ENCODE measurements at places on chromosomes 6 and 20.

- H3K4me3 ChIP-seq = no peak overlapping the region
- peaks cover 47% of the 10 kb centered on the region for H3K36me3 ChIP-seq
- DNase-seq = no peak
- no peaks in the 10 kb centered on the region for H3K27me3 ChIP-seq
Observed at GRCh38 chr6:16670617-16671051, 90.6 kb downstream of the ATXN1 start.

- H3K4me1 ChIP-seq = peaks cover 78% of the 10 kb centered on the region
- H3K36me3 ChIP-seq = peaks cover 7% of the 10 kb centered on the region
- H3K4me3 ChIP-seq = no peak overlapping the region
- DNase-seq = no peak
- H3K27me3 ChIP-seq = no peaks in the 10 kb centered on the region
Observed at GRCh38 chr6:15441981-15442380, 196.1 kb downstream of the JARID2 start.

DNA sequence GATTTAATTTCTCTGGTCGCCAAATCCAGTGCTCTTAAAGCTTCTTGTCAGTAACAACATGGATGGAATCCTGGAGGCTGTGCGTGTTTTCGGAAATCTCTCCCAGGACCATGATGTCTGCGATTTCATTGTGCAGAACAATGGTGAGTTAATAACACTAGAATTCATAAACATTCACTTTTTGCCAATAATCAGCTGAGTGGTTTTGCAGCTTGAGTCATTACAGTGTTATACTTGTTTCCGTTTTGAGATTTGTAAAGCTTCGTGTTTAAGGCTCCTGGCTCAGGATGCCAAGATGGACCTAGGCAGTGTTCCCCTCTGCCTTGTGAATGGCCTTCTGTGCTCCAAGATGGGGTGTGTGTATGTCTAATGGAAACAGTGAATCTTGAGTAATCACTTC is 113.8 kb downstream of the ARMC2 start:
- H3K27me3 ChIP-seq = no peaks in the 10 kb centered on the region
- no peak overlapping the region for H3K27ac ChIP-seq
- no peaks in the 10 kb centered on the region for H3K36me3 ChIP-seq
- no peak for DNase-seq
- peaks cover 8% of the 10 kb centered on the region for H3K4me1 ChIP-seq

- no peak for DNase-seq
- no peaks in the 10 kb centered on the region for H3K36me3 ChIP-seq
- H3K27me3 ChIP-seq = no peaks in the 10 kb centered on the region
Observed at GRCh38 chr20:35462351-35462750, 7.0 kb downstream of the CEP250 start.

DNA sequence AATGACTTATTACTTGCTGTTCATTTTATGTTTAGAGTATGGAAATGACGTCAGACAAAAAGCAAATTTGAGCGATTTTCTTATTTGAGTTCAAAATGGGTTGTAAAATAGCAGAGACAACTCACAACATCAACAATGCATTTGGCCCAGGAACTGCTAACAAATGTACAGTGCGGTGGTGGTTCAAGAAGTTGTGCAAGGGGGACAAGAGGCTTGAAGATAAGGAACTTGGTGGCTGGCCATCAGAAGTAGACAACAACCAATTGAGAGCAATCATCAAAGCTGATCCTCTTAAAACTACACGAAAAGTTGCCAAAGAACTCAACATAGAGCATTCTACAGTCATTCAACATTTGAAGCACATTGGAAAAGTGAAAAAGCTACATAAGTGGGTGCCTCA is 43.8 kb downstream of the REV3L start:
- peaks cover 32% of the 10 kb centered on the region for H3K4me1 ChIP-seq
- no peak for DNase-seq
- H3K27me3 ChIP-seq = no peaks in the 10 kb centered on the region
- no peak overlapping the region for H3K27ac ChIP-seq

Measured in activated naive CD8-positive, alpha-beta T cell treated with anti-CD3 and anti-CD28 coated beads for 36 hours (primary cell).